ENCODE measurements at places on chromosomes 3 and 15.

- DNase-seq: no peak
These were observed 120.7 kb upstream of the WNT5A start for GRCh38 chr3:55607844-55608243.

DNA sequence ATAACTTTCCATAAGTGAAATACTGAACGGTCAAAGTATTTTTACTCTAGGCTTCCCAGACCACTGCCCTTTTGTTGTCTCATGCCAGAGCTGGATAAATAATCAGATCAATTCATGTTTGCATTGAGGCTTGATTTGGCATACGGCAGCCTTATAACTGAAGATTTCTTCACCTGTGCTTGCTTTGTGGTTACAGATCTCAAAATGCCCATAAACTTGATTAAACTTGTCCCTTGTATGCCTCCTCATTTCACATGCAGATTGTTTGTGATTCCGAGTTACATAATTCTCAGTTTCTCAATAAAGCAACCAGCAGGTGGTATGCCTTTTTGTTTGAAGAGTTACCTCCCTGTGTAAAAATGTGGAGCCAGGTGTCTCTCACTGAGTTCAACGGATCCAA is 211.4 kb upstream of the LRIG1 start:
- DNase-seq: no peak

GRCh38 chr15:80605591-80606150 is 89.4 kb upstream of the ABHD17C start:
- no peak for DNase-seq

DNA sequence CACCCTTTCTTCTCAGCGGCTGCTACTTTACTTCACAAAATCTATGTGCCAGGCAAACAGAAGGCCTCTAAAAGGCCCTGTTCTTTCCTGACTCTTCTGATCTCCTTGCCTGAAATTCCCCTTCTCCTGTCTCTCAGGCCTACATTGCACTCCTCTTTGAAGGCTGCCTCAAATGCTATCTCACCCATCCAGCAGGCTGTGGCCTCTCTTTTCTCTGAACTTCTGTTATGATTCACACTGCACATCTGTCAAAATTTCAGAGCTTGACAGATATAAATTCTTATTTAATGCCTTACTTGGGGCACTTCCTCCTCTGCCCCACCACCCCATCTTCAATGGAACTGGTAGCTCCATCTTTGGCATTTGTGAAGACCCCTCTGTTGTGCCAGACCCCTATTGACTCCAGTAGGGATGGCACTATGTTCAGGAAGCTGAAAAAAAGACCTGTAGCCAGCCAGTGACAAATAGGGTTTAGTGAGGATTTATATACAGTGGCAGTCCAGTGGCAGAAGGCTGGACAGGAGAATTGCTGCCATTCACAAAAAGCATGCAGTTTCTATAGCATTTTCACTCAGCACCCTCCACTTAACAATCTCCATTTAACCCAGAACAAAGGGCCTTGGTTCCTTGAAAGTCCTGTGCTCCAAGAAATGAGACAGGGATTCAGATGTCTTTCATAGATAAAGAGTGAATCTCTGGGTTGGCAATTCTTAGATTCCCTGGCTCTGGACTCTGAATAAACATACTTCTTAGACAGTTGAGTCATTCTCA is 415.8 kb upstream of the GRM7 start:
- no peak for DNase-seq
